ENCODE measurements at places on chromosomes 3 and 15.

DNA sequence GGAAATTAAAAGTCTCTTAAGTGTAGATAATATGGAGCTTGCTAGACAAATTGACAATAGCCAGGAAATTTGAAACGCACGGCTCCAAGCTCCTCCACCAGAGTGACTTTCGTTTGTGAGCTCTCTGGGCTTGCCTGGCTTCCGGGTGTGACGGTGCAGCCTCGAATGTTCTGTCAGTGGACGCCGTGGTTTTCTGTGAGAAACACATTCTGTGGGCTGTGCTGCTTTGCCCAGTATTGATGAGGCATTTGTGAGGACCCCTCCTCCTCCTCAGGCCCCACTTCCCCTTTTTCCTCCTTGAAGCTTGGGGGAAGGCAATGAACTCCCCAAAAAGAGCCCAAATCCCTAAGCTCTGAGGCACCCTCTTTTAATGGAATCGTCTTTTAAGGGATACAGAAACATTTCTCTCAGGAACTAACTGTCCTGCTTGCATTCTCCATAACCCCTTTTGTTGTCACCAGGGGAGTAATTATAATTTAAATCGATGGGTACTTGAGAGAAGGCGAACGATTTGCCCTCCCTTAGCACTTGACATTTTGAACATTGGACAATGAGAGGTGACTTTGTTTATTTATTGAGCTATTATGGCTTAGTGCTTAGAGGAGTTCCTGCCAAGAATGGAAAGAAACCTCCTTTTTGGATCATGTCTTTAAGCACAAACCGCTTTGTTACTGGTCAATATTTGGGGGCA, 40.8 kb downstream of the POLR2M start:
- DNase-seq, result no peak

DNA sequence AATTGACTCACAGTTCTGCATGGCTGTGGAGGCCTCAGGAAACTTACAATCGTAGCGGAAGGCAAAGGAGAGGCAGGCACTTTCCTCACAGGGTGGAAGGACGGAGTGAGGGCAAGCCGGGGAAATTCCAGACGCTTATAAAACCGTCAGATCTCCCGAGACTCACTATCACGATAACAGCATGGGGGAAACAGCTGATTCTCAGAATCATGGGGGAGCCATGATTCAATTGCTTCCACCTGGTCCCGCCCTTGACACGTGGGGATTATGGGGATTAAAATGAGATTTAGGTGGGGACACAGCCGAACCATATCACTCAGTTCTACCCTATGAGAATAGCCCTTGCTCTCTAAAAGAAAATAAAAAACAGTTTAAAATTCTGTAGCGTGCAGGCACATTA, 13.4 kb upstream of the SYNPR start:
- DNase-seq, result no peak

DNA sequence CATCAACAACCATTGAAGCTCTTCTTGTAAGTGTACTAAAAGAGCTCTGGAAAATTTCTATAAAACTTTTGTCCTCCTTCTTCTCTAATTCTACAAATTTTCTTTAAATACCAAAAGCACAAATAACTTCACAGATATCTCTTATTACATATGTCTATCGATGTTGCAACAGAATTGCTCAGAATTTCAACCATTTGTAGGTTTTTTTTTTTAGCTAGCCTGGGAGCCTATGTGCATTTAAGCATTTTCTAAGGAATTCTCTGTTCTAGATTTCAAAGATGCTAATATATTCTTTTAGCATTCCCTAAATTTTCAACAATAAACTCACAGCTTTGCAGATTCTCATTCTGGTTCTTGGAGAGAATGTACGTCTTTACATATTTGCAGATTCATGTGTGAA, 774.3 kb upstream of the NR2F2 start:
- no peak for DNase-seq

DNA sequence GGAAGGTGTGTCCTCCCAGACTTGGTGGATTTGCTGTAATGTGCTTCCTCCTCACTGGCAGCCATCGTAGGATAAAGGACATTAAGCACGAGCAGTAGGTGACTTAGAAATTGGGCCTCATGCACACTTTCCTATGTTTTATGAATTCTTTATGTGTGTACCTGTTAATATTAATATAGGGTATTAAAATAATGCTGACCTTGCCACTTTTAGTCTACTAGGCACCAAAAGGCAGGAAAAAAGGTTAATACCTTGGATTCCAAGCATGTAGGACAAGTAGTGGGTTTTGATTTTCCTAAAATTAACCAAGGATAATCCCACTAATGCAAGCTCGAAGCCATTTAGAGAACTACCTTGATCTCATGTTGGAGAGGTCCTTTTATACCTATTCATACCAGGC, 55.9 kb downstream of the ADAMTSL3 start:
- DNase-seq, result no peak

GRCh38 chr15:50075319-50075718, 43.7 kb downstream of the ATP8B4 start:
- DNase-seq, result no peak

DNA sequence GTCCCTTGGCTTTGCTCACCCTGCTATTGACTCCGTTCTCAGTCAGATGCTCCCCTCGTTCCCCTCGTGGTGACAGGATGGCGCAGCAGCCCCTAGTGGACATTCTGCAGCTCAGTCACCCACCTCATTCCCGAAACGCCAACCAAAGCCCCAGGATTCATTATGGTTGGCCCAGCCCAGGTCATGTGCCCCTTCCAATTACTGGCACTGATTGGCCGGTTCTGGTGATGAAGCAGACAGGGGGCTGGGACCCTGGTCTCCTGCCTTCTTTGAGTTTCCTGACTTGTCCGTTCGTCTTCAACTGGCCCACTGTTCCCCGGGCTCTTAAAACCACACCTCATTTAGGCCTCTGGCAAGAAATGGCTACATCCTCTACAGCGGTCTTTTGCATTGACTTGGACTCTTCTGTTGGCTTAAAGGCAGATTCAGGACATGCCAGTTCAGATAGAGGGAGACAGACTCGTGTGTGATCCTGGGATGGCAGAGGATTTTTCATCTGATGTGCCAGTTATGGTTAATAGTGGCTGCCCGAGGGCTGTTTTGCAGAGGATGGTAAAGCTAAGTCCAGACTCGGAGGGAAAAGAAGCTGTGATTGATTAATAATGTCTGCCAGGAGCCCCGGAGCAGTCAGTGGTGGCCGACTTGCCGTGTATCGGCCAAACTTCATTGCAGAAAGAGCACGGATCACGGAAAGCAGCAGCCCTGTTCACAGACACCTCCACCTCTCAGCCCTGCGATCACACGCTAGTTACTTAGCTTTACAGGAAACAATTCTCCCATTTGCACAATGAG, 37.8 kb downstream of the LSM3 start:
- no peak for DNase-seq

- DNase-seq, result no peak
These were observed 6.0 kb downstream of the PRKCI start for GRCh38 chr3:170228093-170228766.

- no peak for DNase-seq
These were observed 149.1 kb downstream of the NFKBIZ start for GRCh38 chr3:101998256-101998926.

DNA sequence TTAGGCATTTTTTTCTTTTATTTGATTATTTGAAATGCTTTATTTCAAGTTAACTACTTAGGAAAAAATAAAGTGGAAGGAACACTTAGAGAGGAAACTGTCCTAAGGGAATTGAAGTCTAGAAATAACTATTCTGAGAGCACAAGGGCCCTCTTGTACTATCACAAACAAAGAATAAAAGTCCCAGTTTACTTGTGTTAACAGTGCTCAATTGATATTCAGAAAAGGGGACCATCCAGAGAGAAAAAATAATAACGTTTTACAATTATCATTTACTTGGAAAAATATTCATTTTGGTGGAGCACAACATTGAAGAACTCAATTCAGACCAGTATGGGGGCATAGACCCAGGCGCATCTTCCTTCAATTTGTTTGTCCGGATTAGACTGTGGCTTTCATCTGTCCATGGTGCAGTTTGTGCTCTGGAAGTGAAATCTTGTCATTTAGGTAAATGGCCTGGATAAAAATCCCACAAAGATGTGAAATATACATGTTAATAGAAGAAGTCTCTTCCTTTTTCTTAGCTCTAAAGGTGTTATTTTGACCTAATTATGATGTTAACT, 54.5 kb upstream of the SAMMSON start:
- DNase-seq, result no peak

GRCh38 chr3:185851046-185851445, 26.2 kb upstream of the IGF2BP2 start:
- no peak for DNase-seq

DNA sequence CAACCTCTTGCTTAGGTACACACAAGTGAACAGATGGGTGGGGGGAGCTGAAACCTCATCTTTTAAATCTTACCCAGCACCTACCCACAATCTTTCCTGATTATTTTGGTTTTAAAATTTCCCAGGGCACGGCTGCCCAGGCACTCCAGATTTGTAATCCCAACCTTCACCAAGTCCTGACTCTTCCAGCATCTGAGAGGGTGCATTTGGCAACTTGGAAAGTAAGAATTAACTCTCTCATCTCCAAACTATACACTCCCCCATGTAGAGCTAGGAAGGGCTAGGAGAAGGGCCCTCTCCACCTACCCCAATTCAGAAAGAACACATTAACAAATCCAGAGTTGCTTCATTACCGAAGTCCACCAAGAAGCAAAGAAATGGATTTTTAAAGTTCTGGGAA, 41.7 kb upstream of the PRICKLE2 start:
- DNase-seq, result no peak

- DNase-seq, result no peak
These were observed 654 bp downstream of the PIK3CA start for GRCh38 chr3:179148616-179149405.

GRCh38 chr3:104750581-104750980, 616.1 kb upstream of the ALCAM start:
- no peak for DNase-seq

GRCh38 chr15:43118829-43119228, 13.0 kb upstream of the UBR1 start:
- no peak for DNase-seq

DNA sequence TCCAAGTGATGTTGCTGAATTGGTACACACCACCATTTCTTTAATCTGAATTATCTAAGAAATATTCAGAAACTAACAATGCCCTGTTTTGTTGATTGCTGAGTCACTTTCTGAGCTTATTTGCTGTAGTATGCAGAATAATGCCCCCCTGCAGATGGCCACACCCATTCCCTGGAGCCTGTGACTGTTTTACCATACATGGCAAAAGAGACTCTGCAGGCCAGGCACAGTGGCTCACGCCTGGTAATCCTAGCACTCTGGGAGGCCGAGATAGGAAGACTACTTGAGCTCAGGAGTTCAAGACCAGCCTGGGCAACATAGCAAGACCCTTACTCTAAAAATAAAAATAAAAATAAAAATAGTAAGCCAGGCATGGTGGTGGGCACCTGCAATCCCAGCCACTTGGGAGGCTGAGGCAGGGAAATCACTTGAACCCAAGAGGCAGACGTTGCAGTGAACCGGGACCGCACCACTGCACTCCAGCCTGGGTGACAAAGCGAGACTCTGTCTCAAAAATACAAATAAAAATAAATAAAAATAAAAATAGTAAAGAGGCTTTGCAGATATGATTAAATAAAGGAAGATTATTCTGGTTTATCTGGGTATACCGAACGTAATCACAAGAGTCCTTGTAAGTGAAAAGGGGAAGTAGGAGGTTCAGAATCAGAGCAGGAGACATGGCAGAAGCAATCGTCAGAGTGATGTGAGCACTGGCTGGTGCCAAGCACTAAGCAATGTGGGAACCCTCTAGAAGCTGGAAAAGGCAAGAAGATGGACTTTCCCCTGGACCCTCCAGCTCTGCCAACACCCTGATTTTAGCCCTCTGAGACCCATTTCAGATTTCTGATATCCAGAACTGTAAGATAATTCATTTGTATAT, 19.0 kb downstream of the PCYT1A start:
- no peak for DNase-seq

- no peak for DNase-seq
These were observed 69.1 kb downstream of the P3H2 start for GRCh38 chr3:190051641-190052040.

- DNase-seq, result peak; percentile 86
These were observed 65.5 kb downstream of the GALK2 start for GRCh38 chr15:49235446-49236124.
